T-helper 1 cell (primary cell): ENCODE measurements at places on chromosomes 12 and 14.
A peak's percentile ranks its signal among the peaks of the same experiment; 100 is the strongest.

- no peak for DNase-seq
These were observed 827.6 kb downstream of the C12orf50 start for GRCh38 chr12:87201598-87201997.

GRCh38 chr14:25933731-25934130 is 664.1 kb downstream of the NOVA1 start:
- no peak for DNase-seq

DNA sequence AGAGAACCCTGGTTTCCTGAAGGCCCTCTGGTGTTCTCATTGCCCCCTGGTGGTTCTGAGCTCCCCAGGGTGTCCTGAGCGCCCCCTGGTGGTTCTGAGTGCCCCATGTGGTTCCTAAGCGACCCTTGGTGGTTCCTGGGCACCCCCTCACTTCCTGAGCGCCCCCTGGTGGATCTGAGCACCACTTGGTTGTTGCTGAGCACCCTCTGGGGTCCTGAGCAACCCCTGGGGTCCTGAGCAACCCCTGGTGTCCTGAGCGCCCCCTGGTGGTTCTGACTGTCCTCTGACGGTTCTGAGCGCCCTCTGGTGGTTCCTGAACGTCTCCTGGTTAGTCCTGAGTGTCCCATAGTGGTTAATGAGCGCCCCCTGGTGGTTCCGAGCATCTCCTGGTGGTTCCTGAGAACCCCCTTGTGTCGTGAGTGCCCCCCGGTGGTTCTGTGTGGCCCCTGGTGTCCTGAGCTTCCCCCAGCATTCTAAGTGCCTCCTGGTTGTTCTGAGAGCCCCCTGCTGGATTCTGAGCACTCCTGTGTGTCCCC is 568.3 kb downstream of the TMEM121 start:
- DNase-seq = peak; percentile 48

- no peak for DNase-seq
These were observed 52.6 kb upstream of the VPS33A start for GRCh38 chr12:122318607-122319605.

DNA sequence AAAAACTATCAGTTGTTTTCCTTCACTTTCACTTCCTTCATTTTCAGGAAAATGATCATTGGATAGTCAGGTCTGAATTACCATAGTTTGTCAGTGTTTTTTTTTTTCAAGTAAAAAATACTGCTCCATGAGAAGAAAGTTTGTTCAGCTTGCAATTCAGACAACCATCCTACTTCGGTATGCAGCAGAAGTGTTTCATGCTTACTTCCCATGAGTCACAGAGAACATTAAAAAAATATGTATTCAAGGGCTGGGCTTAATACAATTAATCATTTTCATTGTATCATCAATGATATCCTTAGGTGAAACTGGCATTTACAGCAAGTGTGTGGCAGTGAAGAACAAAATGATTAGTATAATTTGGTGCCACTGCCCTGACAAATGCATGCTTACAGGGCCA is 21.6 kb downstream of the PYM1 start:
- no peak for DNase-seq

GRCh38 chr12:127275416-127275815 is 991.6 kb upstream of the TMEM132C start:
- DNase-seq = no peak

GRCh38 chr12:89831310-89832095 is 122.9 kb upstream of the ATP2B1 start:
- no peak for DNase-seq

DNA sequence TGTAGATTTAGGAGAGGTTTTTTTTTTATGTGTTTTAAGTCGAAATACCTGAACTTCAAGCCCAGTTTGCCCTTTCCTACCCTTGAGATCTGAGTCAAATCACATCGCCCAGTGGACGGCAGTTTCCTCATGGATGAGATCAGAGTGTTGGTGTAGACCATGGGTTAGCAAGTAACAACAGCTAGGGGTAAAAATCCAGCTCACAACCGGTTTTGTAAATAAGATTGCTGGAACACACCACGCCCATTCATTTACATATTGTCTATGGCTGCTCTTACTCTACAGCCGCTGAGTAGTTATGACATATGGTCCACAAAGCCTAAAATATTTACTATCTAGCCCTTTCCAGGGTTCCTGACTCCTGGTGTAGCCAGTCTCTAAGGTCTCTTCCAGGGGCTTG is 158.5 kb upstream of the PLEKHG7 start:
- DNase-seq = no peak

- DNase-seq = no peak
These were observed 150.2 kb upstream of the CLEC14A start for GRCh38 chr14:38405851-38406635.

- DNase-seq = peak; percentile 59
These were observed 6.3 kb downstream of the TNFRSF1A start for GRCh38 chr12:6335451-6336078.

- DNase-seq = no peak
These were observed 9.1 kb upstream of the TMCC3 start for GRCh38 chr12:94659346-94659930.

GRCh38 chr14:81219759-81220579 is 790 bp downstream of the GTF2A1 start:
- peak; percentile 16 for DNase-seq

DNA sequence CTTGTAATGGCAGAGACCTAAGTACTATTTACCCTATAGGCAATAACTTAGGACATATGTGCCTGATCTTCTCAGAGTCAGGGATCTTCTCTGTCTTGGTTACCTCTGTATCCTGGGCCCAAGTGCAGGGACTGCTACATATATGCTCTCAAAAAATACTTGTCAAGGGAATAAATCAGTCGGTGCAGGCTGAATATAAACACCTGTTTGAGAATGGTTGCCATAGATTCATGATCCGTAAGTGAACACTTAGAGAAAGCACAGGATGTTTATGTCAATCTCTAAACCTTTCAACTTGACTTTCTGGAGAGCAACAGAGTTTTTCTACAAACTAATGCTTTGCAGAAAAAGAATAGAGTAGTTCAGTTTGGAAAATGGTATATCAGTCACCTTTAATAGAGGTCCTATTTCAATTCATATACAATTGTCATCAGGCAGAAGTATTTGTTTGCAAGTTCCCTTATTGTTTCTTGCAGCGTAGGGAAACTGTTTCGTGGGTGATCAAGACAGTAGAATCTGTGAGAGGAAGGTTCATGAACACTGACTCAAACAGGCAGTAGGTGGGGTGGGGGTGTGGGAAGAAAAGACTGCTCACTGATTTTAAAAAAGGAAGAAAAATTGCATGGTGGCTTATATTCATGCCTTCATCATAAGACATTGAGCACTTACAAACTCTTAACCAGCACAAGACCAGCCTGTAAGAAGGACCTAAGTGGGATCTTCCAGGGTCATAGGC is 6.0 kb upstream of the UBE2N start:
- no peak for DNase-seq

DNA sequence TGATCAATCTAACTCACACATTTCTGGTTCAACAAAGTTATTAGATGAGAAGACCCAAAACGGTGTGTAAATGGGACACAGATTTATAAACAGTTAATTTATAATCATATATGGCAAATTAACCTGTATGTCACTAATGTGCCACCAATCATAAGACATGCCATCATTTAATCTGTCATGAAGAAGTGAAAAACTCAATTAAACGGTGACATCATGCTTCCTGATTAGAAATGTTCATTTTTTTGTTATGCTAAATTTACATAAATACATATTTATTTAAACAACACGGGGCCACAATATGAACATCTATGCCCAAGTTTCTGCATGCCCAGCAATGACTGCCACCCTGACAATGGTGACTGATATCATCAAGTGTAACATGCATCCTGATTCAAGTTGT is 164.1 kb upstream of the EEA1 start:
- no peak for DNase-seq

DNA sequence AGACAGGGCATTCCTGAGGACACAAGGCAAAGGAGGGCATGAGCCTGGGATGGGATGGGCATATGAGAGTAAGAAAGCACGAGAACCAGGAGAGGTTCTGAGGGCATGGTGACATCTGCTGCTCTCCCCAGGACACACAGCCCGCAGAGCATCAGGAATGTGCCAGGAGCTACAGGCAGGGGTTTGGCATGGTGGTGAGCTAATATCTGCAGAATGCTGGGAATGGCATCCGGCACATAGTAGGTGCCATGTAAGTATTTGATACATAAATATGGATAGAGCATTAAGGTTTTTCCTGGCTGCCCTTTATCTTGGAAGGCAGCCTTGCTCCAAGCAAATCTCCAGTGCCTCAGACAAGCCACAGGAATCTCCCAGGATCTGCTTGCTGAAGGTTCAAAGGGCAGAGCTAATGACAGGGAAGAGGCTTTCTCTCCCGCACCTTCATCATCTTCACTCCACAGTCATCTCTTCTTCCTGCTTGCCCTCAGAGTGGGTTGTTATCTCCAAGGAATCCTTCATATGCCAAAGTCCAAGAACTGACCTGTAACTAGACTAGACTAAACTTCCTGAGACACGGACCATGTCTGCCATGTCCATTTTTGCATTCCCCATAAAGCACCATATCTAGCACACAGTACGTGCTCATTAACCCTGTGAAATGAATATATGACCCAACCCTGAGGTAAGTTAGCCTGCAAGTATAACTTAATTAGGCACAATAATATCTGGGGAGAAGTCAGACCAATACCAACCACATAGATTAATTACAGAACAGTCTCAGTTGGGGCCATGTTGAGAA is 62.0 kb upstream of the SCN8A start:
- DNase-seq = no peak

GRCh38 chr12:54240971-54241588 is 38.8 kb downstream of the CBX5 start:
- DNase-seq = no peak

GRCh38 chr14:104427131-104427851 is 152.3 kb upstream of the C14orf180 start:
- no peak for DNase-seq

DNA sequence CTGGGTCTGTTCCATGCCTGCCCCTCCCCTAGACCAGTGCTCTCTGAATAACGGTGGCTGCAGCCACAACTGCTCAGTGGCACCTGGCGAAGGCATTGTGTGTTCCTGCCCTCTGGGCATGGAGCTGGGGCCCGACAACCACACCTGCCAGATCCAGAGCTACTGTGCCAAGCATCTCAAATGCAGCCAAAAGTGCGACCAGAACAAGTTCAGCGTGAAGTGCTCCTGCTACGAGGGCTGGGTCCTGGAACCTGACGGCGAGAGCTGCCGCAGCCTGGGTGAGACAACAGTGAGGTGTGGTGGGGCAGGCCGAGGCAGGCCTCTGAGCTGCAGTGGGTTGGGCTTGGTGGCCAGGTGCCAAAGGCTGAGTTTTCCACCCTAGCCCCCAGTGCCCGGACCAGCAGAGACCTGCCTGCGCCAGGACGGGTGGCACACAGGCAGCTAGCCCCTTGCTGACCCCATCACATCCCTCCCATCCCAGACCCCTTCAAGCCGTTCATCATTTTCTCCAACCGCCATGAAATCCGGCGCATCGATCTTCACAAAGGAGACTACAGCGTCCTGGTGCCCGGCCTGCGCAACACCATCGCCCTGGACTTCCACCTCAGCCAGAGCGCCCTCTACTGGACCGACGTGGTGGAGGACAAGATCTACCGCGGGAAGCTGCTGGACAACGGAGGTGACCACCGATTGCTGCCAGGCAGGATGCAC is 28.2 kb upstream of the LRP1-AS start:
- no peak for DNase-seq

- DNase-seq = no peak
These were observed 19.1 kb downstream of the BBOF1 start for GRCh38 chr14:74038020-74038859.

DNA sequence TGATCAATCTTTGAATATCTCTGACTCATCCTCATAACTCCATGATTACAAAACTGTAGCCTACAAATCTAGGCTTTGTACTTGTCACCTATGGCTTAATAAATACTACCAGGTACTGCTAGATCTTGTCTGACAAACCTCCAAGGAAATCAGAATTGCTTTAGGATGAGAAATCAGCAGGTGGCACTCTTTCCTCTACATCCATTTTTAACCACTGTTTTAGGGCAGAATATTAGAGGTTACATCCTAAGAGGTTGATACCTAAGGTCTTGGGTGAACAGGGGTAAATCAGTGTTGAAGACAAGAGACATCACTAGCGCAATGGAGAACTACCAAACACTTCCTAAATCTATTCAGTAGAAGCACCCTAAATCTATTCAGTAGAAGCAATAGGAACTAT is 63.1 kb upstream of the SOX5 start:
- no peak for DNase-seq

DNA sequence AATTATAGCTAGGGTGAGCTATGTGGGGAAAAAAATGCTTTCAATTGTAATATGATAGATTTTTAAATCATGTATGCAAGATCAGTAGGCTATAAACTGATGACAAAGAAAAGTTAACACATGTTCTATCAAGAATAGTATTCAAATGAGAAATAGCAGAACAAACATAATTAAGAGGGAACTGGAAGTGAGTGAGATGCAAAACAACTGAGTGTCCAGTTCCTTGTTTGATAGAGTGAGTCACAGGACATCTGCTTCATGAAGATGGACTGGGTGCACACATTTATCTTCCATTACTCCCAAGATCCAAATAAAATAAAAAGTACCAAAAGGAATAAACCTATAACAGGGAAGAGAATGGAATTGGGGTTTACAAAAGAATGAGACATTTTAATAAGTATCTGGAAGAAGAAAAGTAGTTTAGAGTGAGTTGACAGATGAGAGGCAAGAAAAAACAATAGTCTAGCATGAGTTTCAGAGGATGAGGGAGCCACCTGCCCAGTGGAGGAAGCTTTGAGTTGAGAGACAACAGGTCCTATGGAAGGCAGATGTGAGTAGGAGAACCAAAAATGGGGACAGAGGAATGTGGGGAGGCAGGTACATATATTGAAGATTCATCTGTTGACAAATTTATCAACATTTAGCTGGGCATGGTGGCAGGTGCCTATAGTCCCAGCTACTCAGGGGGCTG is 178.1 kb upstream of the ARHGAP5 start:
- DNase-seq = no peak

GRCh38 chr12:89539426-89540223 is 13.8 kb upstream of the POC1B start:
- no peak for DNase-seq

DNA sequence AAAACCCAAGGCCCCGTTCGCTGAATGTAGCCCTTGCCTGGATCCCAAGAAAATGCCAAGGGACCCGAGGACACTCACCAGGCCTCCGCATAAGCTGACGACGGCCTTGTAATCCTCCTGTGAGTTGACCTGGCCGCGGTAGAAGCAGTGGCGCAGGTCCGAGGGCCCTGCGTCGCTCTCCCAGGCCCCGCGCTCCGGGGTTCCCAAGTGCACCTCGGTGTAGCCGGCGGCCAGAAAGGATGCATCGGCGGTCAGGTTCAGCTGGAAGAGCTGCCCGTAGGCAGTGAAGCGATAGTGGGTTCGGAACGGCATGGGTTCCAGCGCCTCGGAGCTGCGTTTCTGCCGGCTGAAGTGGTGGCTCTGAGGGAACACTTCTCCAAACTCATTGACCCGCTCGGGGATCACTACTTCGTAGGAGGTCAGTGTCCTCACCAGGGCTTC is 1.2 kb downstream of the ADAMTS20 start:
- DNase-seq = no peak

- DNase-seq = no peak
These were observed 8.3 kb downstream of the RESF1 start for GRCh38 chr12:31967539-31967938.

- DNase-seq = no peak
These were observed 12.9 kb downstream of the CEP170B start for GRCh38 chr14:104877806-104878550.

- no peak for DNase-seq
These were observed 12.9 kb downstream of the ANKRD13A start for GRCh38 chr12:110012137-110012536.
